Fibroblast of skin of left biceps (primary cell): ENCODE measurements at places on chromosomes 5 and 9.

DNA sequence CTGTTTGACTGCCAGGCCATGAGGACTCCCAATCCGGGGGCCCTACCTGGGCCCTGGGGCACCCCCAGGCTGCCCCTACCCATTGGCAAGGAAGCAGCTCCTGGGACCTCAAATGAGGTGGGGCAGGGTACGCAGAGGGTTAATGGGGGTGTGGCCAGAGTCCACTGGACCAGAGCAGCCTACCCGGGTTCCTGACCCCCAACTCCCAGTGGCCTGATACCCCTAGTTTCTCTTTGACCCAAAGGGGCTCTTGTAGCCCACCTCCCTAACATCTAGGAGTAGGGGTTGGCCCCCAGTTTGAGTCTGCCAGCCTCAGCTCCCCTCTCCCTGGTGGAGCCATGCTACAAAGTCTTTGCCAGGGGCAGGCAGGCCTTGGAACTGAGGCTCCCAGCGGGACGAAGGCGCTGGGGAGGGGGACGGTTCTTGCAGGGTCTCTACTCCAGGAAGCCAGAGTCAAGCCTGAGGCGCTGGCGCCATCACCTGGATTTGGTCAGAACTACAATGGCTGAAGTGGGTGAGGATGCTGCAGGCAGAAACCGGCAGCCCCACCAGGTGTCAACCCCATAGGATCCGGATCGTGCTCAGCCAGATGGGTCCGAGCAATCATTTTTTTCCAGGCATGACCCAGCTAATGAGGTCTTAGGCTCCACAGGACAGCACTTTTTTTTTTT, 8.4 kb upstream of the CERCAM start:
- DNase-seq: no peak

GRCh38 chr9:128689293-128689774, 312 bp downstream of the SET start:
- no peak for DNase-seq

DNA sequence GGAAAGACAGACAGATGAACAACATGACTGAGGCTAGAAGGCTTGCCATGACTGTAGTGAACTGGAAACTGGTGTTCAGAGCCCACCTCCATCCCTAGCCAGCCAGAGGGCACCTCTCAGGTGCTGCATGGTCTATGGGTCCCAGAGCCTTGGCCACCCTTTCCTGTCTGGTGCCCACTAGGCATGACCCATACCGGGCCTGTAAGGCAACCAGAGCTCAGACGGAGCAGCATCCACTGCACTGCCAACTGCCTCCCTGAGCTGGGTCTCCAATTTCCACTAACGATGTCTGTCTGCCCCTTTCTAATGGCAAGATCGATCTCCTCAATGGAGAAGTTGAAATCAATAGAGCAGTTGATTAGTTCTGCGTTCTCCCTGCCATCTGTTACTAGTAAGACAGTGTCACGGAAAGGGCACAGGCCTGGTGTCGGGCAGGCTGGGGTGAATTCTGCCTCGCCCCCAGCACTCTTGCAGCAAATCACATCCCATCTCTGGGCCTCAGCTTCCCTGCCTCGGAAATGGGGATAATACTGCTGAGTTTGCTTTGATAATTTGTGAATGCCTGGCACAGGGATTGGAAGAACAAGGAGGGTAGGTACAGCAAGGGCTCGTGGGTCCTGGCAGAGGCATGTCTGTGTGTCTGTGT, 172.3 kb upstream of the MVB12B start:
- no peak for DNase-seq

DNA sequence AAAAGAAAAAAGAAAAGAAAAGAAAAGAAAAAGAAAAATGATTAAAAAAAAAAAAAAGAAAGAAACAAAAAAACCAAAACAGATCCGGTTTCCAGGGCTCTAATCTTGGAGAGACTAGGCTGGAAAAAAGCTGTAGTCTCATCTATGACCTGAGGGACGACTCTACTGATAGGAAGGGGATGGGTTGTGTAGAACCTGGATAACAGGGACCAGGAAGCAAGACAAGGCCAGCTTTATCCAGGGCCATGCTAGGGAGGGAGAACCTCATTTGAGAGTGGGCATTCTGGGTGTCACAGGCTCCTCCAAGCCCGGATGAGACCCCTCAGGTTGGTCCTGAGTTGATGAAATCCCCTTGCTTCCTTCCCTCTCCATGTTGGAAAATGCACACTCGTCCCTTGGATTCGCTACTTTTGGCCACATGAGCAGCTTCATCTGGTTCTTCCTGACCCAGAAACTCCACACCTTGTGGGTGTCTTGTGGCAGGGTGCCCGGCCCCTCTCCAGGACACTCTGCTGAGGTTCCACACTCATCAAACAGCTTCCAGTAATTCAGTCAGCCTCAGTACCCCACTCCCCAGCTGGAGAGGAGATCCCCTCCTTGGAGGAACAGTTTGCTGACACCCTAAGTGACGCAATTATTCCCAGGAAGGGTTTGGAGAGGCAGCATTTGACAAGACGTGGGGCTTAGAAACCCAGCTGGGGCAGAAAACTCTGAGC, 71.1 kb upstream of the LHFPL2 start:
- DNase-seq: no peak
